Type B pancreatic cell (in vitro differentiated cells): ENCODE measurements at places on chromosomes 3 and 15.
A peak's percentile ranks its signal among the peaks of the same experiment; 100 is the strongest.

DNA sequence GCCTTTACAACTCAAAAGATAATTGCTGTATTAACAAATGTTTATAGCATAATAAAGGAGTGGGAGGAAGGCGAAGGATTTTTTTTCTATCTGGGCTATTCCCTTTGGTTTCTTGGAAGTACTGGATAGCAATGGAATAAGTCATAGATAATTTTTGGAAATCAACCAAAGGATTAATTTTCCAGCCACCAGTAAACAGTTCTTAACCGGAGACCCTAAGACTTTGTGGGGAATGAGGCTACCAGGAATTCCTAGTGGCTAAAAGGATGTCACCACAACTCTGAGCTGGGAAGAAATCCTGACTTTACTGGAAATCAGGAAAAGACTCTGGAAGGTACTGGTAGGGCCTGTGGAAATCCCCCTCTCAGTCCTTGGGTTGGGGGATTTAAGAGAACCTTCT lies 138.4 kb upstream of the RARB start:
- no peak for DNase-seq

GRCh38 chr15:58490888-58491473 lies 59.2 kb downstream of the LIPC start:
- no peak for DNase-seq

DNA sequence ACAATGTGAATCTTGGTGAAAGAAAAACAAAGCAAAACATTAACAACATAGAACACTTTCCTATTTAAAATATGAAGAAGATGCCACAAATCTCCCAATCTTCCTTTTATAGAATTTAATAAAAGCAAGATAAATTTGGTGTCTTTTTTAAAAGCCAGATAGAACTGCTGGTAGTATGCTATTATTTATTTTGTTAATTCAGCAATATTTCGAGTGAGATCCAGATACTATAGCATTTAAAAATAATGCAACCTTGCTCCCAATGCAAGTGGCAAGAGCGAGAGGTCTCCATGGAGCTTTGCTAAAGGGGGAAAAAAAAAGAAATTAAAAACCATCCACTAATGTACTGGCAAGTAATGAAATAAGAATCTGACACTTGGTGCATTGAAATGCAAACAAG lies 121.8 kb downstream of the IL20RB start:
- no peak for DNase-seq

DNA sequence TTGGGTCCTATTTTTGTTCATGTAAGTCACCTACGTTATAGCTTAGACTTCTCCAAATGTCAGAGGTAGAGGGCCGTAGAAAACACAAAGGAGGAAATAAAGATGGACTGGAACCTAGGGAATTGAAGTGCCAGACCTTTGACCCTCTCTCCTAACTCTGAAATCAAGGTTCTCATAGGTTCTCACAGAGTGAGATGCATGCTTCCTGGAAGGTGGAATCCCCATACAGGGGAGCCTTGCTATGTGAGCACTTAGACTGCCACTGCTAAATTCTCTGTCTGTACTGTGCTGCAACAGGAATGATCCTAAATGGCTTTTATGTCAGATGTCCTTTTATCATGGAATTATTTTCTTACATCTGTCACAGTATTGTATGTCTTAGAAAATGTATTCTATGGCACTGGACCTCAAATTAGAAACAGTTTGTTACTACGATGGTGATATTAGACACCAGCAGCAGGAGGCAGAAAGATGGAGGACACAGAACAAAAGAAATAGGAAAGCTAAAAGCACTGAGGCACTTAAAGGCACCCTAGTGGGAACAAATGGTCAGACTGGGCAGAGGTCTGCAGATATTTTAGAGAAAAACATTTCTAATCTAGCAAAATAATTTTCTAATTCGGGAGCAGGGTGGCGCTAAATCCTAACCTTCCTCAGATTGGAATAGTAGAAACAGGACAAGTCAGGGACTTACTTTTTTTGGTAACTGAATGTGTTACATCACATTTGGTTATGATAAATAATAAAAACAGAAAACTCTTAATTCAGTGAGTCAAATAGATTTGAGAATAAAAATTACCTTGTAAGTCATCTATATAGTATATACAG lies 60.2 kb upstream of the CDAN1 start:
- no peak for DNase-seq

GRCh38 chr3:51735950-51736349 lies 29.1 kb downstream of the GRM2 start:
- no peak for DNase-seq

DNA sequence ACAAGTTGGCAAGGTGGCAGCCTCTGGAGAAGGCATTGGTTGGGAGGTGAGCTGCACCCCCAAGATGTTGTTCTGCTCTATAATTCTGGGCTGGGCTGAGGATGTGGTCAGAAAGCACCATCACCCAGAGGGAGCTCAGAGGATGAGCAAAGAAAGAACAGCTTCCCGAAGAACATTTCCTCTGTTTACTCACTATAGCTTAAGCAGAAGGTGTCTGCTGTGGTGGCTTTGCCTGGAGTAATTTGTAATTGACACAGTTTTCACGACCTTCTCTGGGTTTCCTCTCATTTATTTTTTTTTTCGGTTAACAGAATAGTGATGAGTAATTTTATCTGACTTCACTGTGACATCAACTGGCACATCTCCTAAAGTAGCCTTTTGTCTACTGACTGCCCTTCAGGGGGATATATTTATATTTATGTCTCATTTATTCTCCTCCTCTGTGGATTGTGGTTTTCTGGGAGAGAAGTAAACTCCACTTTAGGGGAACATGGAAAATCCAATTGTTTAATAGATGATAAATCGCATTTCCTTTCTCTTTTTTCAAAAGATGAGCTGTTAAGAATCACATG lies 49.5 kb upstream of the ABHD17C start:
- no peak for DNase-seq

GRCh38 chr3:102174832-102175374 lies 259.9 kb upstream of the ZPLD1 start:
- DNase-seq, result no peak

DNA sequence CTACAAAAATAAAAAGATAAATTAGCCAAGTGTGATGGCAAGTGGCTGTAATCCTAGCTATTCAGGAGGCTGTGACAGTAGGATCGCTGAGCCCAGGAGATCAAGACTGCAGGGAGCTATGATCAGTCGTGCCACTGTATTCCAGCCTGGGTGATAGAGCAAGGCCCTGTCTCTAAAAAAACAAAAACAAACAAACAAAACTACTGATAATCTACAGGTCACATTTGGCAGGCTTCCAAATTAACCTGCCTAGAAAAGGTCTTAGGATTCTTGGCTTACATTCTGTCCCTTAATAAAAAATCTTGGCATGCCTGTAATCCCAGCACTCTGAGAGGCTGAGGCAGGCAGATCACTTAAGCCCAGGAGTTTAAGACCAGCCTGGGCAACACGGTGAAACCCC lies 33.4 kb upstream of the SETD2 start:
- DNase-seq, result no peak

DNA sequence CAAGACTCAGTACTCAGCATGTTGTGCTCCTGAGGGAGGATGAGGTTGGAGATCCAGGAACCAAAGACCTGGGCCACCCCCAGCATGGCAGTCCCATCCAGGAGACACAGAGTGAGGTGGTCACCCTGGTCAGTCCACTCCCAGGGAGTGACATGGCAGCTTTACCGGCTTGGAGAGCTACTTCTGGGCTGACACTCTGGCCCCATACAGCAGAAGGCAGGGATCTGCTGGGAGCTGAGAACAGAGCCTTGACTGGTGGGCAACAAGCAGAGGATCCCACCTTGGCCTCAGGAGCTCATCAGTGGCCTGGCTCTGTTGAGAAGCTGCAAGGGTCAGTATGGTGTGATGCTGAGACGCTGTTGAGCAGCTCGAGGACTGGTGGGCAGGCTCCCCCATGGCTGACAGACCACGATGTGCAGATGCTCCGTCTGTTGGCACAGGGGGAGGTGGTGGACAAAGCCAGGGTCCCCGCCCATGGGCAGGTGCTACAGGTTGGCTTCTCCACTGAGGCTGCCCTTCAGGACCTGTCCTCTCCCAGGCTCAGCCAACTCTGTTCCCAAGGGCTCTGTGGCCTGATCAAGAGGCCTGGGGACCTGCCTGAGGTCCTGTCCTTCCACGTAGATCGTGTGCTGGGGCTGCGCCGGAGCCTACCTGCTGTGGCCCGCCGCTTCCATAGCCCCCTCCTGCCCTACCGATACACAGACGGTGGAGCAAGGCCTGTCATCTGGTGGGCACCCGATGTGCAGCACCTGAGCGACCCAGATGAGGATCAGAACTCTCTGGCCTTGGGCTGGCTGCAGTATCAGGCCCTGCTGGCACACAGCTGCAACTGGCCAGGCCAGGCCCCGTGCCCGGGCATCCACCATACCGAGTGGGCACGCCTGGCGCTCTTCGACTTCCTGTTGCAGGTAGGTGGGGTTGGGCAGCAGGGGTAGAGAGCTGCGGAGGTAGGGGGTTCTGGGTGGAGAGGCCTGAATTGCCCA lies 53.8 kb downstream of the GASK1A start:
- DNase-seq, result peak; percentile 59

GRCh38 chr15:36152936-36153335 lies 426.5 kb upstream of the CDIN1 start:
- no peak for DNase-seq

GRCh38 chr3:151037746-151038477 lies 47.6 kb upstream of the MED12L start:
- no peak for DNase-seq

DNA sequence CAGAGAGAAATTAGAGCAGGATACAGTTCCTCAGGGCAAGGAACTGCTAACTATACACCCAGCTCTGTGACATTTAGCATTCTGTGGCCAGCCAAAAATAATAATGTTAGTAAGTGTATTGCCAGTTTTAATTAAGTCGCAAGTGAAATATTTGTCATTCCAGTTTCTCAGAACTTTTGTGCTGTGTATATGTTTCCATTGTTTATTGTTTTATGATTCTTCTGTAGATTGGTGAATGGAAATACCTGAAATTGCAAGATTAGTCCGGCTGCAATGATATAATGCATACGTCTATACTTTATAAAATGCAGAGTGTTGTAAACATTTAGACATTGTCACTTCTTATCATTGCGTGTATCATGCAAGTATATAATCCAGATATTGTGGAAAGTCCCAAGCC lies 351.3 kb upstream of the GRM7 start:
- DNase-seq, result no peak
